Stimulated activated CD4-positive, alpha-beta T cell treated with anti-CD3 and anti-CD28 coated beads, Interleukin-4, amount 100 ng/mL, for 24 hours (primary cell): ENCODE measurements at places on chromosomes 3 and 15.

DNA sequence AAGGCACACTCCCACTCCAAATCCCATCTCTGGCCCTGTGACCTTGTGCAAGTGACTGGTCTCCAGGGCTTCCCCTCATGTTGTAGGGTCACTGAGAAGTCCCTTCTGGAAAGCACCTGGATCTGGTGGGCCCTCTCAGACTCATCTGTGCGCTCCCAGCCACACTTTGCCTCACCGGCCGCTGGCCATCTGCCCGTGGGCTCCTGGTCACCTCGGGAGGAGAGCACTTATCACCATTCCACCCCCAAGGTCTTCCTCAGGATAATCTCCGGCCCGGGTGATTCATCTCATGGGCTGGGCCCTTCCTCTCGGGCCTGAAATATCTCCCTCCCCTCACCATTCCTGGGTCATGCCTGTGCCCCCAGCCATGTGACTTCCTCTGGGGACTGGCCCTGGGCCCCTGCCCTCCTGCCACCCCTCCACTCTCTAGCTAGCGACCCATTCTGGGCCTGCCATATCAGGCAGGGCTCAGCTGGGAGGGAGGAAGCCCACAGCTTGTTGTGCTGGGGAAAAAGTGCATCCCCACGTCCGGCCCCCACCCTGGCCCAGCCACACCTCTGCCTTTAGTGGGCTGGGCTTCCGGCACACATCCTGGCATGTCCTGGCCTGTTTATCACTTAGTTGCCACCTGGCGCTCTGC, 10.6 kb upstream of the WNT7A start:
- DNase-seq: peak; percentile 21

- no peak for DNase-seq
These were observed 698.9 kb downstream of the DIPK2A start for GRCh38 chr3:144670571-144670970.

DNA sequence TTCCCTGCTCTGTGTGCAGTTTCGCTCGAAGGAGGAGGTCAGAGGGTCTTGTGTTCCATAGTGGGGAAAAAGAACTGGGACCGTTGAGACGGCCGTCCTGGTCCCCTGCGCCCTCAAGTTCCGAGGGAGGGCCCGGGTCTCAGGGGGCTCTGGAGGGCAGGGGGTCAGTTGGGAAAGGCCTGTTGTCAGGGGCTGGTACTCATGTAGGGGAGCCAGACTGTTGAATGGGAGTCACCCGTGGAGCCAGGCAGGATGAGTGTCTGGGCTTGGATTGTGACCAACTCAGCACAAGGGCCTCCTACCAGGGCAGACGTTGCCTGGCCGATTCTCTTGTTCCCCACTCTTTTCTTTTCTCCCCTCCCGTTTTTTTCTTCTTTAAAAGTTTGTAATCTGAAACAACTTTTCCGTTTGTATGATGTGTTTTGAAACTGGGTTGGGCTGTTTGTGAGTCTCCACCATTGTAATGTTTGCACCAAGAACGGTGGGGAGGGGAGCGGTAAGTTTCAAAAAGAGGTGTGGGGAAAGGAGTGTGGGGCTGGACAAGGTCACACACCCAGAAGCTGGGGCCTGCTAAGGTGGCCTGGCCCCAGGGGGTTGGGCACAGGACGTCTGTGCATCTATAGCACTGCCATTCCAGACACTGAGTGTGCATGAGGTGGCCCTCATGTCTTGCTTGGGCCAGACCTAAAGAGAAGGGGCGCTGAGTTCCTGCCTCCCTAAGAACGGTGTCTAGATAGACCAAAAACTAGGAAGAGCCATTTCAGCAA, 1.1 kb downstream of the CMTM7 start:
- DNase-seq: peak; percentile 36

DNA sequence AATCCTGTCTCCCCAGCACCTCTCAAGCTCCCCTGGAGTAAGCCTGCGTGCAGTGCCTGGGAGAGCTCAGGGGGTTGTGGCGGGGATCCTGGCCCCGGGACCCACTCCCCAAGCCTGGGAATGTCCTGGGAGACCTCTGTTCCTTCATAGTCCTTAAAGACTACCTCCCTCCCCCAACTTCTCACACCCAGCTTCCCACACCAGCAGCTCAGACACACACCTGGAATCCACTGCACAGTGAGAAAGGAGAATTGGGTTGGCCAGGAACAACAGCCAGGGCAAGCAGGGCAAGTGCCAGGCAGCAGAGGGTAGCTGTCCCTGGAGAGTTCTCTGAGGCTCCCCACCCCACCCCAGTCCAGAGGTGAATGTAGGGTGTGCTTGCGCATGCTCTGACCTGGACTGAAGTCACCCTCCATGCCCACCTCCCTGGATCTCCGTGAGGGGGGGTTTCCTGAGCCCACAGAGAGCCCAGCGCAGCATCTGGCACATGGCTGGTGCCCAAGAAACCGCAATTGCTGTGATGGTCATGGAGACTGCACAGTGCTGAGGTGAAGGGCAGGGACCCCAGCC, 22.2 kb downstream of the PSTPIP1 start:
- no peak for DNase-seq

GRCh38 chr3:128804811-128805155, 74.6 kb upstream of the ACAD9 start:
- no peak for DNase-seq

- no peak for DNase-seq
These were observed 12.4 kb upstream of the NFKBIZ start for GRCh38 chr3:101836652-101837598.

DNA sequence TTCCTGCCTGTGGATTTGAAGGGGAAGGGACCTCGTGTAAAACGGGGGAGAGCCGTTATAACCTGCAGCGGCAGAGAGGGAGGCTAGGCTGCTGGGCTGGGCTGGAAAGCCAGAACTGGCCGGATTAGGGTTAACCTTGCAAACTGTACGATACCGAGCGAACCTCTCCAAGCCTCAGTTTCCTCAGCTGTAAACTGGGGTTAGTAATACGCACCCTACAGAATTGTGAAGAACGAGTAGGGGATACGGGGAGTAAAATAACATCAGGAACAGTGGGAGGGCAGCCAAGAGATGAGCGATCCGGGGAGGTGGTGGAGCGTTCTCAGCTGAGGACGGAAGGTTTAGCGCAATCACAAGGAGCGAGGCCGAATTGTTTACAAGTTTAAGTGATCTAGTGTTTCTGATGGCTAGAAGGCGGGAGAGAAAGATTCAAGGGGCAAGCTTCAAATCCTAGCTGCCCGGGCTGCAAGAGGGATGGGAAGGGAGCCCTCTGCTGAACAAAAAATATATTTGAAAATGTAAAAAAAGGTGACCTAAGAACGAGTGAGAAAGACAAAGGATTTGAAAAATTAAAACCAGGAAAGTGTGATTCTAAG, 768 bp upstream of the SEMA5B start:
- peak; percentile 23 for DNase-seq

- DNase-seq: no peak
These were observed 26.2 kb upstream of the TOP2B start for GRCh38 chr3:25690768-25691533.

GRCh38 chr3:76487446-76487845, 552.5 kb upstream of the ROBO2 start:
- DNase-seq: no peak

GRCh38 chr3:71989165-71989564, 204.2 kb upstream of the PROK2 start:
- no peak for DNase-seq

DNA sequence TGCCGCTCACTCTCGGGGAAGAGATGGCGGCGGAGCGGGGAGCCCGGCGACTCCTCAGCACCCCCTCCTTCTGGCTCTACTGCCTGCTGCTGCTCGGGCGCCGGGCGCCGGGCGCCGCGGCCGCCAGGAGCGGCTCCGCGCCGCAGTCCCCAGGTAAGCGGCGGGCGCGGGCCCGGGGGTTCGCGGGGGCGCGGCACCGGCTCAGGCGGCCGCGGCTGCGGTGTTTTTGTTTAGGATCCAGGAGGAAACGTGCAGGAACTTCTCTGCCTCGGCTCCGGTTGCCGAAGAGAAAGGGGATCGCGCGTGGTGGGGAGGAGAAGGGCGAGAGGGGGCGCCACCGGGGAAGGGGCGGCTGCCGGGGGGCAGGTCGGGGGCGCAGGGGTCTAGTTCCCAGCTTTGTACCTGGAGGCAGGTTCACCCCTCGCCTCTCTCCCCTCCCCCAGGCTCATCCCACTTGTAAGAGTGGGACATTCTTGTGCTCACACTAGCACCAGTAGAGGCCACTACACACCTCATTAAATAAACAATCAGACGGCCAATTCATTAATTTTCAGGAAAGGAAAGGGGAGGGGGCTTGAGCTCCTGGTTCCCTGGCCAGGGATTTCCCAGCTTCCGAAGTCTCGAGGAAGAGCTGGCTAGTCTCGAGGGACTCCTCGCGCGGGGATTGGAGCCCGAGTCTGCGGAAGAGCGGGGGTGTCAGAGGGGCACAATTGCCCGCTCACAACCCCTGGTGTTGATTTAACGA, 562 bp downstream of the NEO1 start:
- peak; percentile 24 for DNase-seq

DNA sequence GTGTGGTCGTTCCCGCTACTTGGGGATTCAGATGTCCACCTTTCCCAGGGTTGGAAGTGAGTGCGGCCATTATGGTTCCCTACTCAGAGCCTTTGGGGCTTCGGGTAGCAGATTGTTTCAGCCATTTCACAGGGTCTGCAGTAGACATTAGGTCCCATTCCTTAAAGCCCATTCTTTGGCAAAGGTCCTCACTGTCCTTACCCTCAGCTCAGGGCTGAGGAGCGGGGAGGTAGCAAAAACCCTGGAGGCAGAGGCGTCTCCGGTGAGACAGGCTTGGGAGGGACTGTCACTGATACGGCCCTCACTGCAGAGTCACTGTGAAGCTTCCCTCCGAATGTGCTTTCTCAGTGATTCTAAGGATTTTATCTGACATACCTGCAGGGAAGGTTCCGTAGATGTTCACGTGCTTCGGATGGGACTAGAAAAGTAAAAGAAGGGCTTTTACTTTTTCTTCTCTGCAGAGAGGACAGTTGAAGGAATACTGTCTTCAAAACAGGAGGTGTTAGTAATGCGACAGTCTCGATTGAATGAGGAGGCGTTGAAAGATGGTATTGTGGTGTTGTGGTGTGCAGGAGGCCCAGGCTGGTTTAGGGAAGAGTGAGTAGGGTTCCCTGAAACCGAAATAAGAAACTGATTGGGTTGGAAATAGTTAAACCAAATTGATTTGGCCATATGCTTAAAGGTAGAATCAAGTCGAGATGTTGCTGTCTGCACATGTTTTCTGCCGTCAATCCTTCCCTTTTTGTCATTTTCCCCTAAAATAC, 630 bp downstream of the ATP6V1A start:
- DNase-seq: peak; percentile 66

DNA sequence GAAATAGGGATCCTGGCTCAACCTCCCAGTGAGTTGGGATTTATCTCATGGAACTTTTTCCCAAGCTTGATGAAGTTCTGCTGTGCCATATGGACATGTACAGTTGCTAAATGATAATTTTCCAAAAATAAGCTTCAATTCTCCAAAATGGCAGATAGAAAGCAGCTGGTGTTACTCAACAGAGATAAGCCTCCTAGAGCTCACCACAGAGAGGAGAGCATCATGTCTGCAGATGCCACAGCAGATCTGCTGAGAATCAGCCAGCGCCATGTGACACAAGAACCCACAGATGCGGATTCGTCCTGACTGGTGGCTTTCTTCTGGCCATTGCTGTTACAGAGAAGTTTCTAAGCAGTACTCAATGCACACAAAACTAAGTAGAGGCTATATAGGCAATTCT, 50.6 kb downstream of the AGTR1 start:
- no peak for DNase-seq

DNA sequence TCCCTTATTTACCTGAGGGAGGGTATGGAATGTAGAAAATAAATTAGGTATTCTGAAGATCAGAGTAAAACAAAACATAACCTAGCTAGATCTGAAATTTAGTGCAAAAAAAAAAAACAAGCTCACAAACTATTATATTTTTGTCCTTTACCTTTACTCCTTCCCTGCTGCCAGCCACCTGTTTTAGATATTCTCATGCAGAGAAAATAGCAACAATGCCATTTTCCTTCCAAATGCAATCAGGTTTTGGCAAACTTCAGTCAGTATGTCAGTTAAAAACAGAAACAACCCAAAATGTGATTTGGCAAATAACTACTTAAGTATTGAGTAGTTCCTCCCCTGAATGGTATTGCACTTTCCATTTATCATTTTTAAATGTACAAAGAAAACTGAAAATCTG, 35.8 kb downstream of the PEAK1 start:
- no peak for DNase-seq

GRCh38 chr3:197001106-197001971, 28.3 kb downstream of the MELTF start:
- no peak for DNase-seq

DNA sequence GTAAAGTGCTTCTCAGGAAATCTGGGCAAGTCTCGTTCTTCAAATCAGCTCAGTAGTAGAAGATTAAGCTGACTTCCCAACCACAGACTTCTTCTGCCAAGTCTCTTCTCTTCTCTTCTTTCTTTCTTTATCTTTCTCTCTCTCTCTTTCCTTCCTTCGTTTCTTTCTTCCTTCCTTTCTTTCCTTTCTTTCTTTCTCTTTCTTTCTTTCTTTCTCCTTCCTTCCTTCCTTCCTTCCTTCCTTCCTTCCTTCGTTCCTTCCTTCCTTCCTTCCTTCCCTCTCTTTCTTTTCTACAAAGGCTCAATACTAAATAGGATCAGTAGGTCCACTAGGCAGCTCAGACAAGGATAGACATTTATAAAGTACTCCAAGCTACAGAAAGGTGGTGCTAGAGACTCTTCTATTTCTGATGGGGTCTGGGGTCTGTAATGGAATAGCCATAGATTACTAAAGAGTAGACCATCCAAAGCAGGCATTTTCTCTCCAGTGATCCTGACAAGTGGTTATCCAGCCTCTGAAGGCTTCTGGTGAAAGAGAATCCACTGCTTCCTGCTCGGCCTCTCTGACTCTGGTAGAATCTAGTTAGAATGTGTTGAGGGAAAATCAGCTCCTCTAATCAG, 100.8 kb downstream of the TPRG1 start:
- DNase-seq: no peak

DNA sequence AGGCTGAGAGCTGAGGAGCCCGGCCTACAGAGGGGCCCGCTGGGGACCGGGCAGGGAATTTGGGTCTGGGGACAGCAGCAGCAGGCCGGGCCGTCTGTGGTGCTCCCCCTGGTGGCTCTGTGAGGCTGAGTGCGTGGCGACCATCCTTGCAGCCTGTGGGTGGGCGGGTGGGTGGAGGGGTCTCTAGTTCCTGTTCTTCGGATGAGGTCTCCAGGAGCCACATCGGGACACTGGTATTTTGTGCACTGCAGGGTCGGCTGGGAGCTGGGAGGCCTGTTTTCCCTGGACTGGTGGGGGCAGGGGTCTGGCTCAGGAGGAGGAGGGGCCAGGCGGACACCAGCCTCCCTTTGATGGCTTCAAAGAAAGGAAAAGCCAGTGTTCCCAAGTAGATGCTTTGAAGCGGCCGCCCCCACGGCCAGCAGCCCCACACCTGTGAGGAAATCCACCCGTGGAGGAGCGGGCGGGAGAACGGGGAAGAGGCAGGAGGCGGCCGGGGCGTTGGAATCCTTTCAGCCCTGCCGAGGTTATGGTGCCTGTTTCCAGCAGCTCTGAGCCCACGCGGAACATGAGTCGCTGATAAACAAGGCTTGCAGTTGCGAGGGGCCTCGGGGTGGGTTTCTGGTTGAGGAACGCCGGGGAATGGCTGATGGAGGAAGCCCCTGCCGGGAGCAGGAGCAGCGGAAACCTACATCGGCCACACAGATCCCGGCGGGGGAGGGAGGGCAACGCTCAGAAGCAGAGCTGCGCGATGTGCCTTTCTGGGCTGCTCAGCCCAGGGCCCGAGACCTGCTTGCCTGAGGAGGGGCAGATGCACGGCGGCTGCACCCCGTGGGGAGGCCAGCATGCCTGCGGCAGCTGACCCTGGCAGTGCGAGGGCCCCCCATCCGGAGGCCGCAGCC, 154.3 kb downstream of the NSMCE3 start:
- DNase-seq: no peak

GRCh38 chr15:39887211-39887610, 32.9 kb downstream of the GPR176 start:
- DNase-seq: no peak

- DNase-seq: no peak
These were observed 229.9 kb downstream of the CHST2 start for GRCh38 chr3:143349455-143349854.
